ENCODE measurements at places on chromosomes 7 and 10.

- no peak for DNase-seq
Measured at GRCh38 chr7:43014406-43014805, 82.2 kb downstream of the MRPL32 start.

DNA sequence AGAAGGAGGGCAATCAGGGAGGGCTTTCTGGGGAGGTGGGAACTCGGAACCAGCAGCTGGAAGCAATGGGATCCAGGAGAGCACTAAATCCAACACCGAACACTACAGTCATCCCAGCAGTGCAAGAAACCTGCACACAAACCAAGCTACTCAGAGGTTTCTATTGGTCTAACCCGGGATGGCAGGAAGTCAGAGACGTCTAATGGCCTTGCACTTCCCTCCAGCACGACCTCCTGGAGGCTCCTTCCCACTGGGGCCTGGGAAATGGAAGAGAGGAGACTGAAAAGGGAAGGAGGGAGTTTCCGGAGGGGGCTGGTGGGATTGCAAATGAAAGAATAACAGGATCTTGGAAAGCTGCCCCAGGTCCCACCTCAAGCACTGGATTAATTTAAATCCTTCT is 56.3 kb downstream of the TEX36 start:
- no peak for DNase-seq

DNA sequence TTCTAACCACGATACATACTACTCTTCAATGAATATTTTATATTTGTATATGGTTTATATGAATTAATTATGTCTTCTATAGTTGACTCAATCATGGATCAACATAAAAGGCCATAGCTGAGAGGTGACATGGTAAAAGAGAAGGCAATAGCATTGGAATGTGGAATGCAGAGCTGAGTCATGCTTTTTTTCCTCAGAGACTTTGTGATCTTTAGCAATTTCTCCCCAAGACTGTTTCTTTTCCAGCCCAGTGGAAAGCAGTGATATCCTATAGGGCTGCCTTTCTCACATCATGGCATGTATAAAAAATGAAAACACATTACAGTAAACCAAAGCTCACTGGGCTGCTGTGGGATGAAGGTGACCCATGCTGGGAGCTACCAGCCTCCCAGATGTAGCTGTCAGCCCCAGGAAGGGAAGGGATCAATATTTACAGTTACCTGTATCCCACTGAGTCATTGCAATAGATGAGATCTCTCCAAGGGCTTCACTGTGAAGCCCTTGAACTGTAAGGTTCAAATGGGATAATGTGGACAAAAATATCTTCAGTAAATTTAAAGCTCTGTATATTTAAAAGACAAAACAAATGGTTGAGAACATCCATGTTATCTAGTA is 30.2 kb downstream of the SLC39A12 start:
- DNase-seq = no peak

DNA sequence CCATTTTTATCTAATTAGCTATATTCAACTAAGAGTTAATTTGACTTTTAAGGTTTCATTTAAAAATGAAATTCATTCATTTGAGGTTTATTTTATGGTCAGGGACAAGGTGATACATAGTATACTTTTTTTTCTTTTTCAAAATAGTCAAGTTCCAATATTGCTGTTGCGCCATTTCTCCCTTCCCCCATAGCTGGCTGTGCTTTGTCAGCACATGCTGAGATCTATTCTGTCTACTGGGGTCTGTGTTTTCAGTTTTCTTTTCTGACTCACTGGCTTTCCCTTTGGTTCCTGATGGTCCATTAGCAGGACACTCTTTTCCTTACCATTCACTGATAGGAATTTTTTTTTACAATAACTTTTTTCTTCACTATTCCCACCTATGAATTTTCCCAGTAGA is 336.4 kb upstream of the TMEM229A start:
- no peak for DNase-seq

DNA sequence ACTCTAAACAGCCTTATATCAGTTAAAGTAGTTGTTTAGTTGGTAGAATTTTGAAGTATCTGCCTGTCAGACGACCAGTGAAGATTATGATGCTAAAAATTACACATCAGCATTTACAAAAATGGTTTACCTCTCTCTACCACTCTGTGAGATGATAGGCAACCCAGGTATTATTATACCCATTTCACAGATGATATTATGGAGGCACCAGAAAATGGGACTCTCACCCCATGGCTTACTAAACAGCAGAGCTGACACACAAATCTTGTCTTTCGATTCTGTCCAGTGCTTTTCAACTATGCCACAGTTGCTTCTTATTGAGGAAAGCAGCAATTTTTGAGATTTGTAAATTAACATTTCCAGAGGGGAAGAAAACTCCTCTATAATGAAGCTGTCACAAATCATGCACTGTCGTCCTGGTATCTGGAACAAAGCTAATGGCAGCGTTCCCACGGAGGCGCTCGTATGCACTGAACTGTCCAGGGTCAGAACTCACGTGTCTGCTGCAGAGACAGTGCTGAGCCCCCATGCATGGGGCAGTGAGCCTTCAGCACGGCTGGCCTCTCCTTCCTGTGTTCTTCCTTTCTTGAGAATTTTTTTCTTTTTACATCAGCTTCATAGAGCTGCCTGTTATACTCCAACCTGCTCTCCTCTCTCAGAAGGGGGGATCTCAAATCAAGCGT is 381.1 kb downstream of the SDK1 start:
- DNase-seq = no peak

DNA sequence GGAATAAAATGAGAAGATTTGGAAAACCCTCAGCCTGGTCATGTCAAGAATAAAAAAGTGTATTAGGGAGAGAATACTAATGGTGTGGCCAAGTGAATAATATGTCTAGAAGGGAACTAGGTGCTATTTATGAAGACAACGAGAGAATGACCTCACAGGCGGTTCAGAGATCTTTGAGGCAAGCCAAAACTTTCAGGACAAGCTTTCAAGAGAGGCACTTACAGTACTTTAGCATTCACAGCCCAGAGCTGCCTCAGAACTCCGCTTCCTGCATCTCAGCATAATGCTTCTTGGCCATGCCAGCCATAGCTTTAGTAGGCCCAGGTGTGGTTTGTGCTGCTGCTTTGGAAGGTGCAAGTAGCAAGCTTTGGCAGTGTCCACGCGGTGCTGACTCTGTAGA is 37.2 kb upstream of the CCDC7 start:
- DNase-seq = no peak

- DNase-seq = no peak
Measured at GRCh38 chr7:19000410-19000809, 117.0 kb downstream of the TWIST1 start.

- peak; percentile 18 for DNase-seq
Measured at GRCh38 chr10:97278491-97278989, 13.9 kb downstream of the ARHGAP19 start.

DNA sequence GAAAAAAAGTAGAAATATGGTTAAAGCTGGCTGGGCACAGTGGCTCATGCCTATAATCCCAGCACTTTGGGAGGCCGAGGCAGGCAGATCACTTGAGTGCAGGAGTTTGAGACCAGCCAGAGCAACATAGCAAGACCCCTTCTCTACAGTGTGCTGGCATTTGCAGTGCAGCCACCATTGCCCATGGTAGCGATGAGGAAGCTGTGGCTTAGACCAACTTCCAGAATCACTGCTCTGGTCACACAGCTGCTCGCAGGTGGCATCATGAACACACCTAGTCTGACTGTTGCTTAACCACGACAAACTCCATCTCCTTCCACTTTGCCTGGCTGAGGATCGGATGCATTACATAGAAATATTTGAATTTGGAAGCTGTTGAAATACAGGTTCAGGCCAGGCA is 137.1 kb downstream of the CUX1 start:
- DNase-seq = no peak

GRCh38 chr7:111146136-111146535 is 55.2 kb downstream of the LRRN3 start:
- DNase-seq = no peak

GRCh38 chr7:5354460-5355232 is 69.0 kb downstream of the TNRC18 start:
- DNase-seq = no peak

GRCh38 chr10:126021833-126022500 is 125.6 kb downstream of the FANK1 start:
- DNase-seq = no peak

GRCh38 chr7:131034166-131034881 is 293.4 kb upstream of the MKLN1 start:
- DNase-seq = no peak

DNA sequence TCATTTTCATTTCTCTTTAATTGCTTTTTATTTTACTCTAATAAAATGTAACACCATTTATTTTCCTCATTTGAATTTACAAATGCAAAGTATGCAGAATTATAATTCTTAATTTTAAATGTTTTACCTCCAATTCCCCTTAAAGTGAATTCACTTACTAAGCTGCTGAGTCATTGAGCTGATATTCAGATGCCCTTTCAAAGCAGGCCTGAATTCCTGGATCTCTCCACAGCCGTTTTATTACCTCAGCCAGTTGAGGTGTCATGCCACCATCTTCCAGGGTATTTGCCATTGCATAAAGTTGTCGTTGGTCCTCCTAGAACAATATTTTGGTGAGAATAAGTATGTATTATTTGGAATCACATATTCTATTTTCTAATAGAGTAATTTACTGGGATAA is 33.2 kb downstream of the GNAT3 start:
- DNase-seq = no peak

DNA sequence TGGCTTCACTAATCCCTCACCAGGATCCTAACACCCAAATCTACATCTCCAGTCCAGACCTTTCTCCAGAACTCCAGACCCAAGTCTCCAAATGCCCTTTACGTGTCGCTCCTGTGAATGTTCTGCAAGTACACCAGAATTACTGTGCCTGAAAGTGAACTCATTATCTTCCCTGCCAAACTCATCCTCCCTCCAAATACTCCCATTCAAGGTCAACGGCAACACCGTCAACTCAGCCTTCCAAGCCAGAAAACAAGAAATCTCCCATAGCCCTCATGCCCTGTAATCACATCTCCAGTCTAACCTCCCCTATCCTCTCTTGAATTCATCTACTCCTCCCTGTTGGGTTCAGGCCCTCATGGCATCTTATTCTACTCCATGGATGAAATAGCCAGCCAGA is 12.3 kb downstream of the CREB3L2 start:
- DNase-seq = no peak

DNA sequence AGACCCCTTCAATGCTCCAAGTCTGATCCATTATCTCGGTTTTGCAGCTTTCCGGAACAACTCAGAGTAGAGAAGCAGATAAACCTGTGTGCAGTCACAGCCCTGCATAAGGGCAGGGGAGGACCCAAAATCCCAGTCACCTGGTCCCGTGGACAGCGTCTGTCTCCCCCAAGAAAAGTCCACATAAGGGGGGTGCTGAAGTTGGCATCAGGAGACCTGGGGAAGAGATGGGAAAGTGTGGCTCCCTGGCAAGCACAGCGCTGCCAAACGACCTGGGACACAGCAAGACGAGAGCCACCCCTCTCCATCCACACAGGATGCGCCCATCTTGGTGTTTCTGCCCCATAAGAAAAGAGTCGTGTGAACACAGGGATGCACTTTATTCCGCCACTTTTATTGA is 27.9 kb downstream of the ASB13 start:
- DNase-seq = no peak

GRCh38 chr10:13724484-13724883 is 137.7 kb downstream of the PRPF18 start:
- DNase-seq = no peak

GRCh38 chr7:106347229-106347833 is 62.5 kb upstream of the NAMPT start:
- no peak for DNase-seq

DNA sequence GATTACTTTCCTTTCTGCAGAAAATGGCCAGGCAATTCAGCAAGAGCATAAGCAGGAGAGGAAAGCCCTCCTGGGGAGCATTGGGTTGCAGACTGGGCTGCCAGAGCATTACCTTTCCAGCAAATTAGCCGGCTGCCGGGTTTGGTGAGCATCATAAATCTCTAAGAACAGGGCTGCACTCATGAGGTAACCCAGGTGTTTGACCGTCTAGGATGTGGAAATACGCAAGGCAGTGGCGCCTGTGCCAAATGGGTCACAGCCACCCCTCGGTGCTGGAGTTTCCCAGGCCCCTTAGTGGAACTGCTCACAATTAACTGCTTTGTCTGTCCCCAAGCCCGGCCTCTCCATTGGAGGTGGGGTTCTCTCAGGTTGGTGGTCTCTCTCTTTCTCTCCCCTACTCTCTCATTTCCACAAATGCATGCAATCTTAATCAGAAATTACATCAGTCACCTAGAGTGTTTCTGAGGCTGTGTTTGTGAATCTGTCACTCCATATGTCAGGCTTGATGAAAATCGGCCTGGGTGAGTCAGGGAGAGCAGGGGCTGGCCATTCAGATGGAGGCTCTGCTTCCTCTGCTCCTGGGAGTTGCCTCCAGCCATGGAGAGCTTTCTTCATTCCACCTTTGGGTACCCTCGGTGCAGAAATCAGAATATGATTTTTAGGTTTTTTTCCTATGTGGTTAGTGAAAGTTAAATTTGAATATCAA is 26.7 kb downstream of the PTN start:
- no peak for DNase-seq

DNA sequence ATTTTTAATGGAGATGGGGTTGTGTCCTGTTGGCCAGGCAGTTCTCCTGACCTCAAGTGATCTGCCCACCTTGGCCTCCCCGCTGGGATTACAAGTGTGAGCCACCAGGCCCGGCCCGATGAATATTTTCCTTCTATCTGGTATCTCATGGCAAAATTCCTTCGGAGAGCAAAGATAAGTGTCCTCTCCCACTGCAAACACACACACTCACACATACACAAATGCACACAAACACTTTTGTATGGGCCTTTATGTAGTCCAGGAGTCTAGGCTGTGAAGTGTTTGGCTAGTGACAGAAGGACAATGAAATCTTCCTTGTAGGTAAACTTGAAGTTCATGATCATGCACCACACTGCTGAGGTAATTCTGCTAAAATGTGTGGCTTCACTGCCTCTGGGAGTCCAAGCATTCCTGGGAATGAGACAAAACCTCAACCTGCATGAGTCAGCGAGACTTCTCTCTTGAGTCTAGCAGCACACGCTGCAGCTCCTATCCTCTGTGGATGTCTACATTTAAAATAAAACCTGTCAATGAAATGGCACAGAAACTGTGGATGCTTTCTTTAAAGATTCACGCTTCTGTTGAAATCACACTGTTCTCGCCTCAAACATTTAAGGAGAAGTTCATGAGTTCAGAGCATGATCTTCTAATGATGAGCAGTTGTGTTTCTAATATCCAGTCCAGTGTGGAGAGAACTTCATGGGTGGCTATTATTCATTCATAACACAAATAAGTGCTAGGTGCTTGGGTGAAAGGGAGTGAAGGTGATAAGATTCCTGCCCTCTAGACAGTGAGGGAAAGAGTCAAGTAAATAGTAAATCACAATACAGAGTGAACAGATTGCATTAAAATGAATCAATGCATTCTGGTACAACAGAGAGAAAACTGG is 96.5 kb downstream of the NRP1 start:
- DNase-seq = no peak
